ENCODE measurements at places on chromosomes 16 and 17. TPM values are rescaled to one million over a fixed set of nuclear protein-coding genes. Genes with fewer than 3 reads are reported as not detected.

DNA sequence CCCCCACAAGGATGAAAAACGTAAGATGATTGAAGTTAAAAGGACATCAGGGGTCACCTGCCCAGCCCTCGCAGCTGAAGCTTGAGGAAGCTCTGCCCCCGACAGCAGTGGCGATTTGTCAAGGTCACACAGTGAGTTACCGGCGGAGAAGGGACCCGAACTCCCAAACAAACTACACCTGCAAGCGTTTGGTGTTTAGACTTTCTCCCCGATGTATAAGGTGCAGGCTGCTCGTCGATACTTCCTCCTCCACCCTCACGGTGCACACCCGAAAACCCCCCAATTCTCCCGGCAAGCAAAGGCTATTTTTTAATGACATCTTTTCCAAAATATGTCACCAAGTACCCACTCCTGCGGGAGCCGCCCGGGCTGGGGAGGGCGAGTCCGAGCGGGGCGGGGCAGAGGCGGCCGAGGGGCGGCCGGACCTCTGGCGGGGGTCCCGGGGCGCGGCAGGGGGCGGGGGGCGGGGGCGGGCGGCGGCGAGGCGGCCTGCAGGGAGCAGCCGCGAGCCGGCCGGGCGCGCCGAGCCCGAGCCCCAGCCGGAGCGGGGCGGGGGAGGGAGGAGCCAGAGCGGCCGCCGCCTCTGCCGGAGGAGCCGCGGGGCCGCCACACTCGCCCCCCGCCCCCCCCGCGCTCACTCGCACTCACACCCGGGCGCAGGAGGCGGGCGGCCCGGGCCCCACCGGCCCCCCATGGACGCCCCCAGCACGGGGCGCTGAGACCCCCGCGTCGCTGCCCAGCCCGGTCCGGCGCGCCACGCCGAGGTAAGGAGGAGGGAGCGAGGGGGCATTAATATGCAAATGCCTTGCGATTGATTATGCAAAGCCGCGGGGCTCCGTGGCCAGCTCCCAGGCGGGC is at the start of gene THRA:
Gene THRA, plus strand, starts transcription at position 637 of the 858 bp plus-strand sequence. CDS start 11,524 bp downstream, outside the sequence.
- DNase-seq, result peak; percentile 91
- H3K27ac ChIP-seq, result peak within 1 kb of the TSS; percentile 79
- no peaks in the 10 kb centered on the region for H3K36me3 ChIP-seq
- no peaks in the 10 kb centered on the region for H3K27me3 ChIP-seq
- peaks cover 55% of the 10 kb centered on the region for H3K4me1 ChIP-seq
- peak within 1 kb of the TSS; percentile 94 for H3K4me3 ChIP-seq

DNA sequence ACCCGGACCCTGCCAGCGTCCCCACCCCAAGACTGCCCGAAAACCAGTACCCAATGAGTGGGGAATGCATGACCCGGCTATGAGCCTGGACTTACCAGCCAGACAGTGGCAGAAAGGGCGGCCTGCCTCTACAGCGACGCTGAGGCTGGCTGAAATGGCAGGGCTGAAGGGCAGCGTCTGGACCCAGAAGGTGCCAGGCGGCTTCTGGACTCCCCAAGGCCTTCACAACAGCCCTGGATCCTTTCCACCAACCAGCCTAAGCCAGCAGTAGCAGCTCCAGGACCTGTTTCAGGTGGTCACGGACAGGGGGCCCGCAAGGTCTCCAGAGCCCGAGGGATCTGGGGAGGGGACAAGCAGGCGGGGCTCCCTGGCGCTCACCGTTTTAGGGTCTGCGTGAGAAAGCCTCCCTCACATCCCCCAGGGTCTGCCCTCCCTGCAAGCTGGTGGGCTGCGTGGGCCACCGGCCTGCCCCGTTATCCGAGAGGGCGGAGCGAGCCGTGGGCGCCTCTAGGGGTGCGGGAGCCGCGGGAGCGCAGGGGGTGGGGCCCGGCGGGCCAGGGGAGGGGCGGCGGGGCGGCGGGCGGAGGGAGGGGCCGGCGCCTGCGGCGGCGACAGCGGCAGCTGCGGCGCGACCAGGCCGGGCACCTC is at the start of gene RIPOR1:
Gene RIPOR1, plus strand, starts transcription at position 608 of the 648 bp plus-strand sequence. CDS start 9,618 bp downstream, outside the sequence.
- no peaks in the 10 kb centered on the region for H3K27me3 ChIP-seq
- H3K36me3 ChIP-seq, result no peaks in the 10 kb centered on the region
- peak within 1 kb of the TSS; percentile 61 for H3K4me3 ChIP-seq
- peak; percentile 65 for DNase-seq
- peak within 1 kb of the TSS; percentile 77 for H3K27ac ChIP-seq

- H3K4me3 ChIP-seq, result no peak overlapping the region
- H3K36me3 ChIP-seq, result peaks cover 11% of the 10 kb centered on the region
- H3K27me3 ChIP-seq, result no peaks in the 10 kb centered on the region
- no peaks in the 10 kb centered on the region for H3K4me1 ChIP-seq
Measured at GRCh38 chr17:66637491-66637890, 197.4 kb upstream of the CACNG5 start.

DNA sequence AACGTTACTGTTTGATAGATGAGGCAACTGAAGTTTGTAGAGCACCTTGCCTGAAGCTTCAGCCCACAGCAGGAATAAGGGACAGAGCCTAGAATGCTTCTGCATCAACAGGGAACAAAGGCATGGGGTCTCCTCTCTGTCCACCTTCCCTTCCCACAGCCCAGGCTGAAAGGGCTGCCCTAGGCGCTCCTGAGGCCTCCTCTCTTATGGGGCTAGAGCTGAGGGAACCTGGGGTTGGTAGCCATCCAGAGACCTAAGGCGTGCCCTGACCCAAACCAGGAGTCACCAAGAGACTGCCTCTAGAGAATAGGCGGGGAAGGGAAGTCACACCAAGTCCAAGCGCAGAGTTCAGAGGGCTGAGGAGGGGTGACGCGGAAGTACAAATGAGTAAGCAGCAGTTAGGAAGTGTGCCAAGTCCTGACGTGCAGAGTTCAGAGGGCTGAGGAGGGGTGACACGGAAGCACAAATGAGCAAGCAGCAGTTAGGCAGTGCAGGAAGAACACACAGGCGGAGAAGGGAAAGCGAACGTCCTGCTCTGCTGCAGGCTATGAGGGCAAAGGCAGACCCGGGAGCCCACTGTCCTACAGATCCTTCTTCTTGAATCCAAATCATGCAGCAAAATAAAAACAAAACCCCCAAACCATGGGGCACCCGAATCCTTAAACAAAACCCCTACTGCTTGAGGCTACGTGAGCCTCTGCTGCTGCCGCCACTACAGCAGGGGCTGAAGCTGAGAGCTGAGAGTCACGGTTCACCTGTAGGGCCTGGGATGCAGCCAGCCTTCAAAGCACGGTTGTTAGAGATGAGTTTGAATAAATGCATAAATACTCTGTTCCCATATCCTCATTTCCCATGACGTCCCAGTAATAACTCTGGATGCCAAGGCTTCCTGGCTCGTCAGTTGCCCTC is 2.7 kb upstream of the SPG7 start:
- H3K36me3 ChIP-seq, result peaks cover 2% of the 10 kb centered on the region
- peak; percentile 72 for DNase-seq
- H3K4me3 ChIP-seq, result peak overlapping the region; percentile 15
- H3K4me1 ChIP-seq, result peaks cover 75% of the 10 kb centered on the region

GRCh38 chr17:9307313-9307998 is 268.2 kb downstream of the STX8 start:
- no peaks in the 10 kb centered on the region for H3K27me3 ChIP-seq
- H3K4me1 ChIP-seq, result no peaks in the 10 kb centered on the region
- H3K4me3 ChIP-seq, result no peak overlapping the region
- H3K27ac ChIP-seq, result no peak overlapping the region
- DNase-seq, result no peak
- no peaks in the 10 kb centered on the region for H3K36me3 ChIP-seq

DNA sequence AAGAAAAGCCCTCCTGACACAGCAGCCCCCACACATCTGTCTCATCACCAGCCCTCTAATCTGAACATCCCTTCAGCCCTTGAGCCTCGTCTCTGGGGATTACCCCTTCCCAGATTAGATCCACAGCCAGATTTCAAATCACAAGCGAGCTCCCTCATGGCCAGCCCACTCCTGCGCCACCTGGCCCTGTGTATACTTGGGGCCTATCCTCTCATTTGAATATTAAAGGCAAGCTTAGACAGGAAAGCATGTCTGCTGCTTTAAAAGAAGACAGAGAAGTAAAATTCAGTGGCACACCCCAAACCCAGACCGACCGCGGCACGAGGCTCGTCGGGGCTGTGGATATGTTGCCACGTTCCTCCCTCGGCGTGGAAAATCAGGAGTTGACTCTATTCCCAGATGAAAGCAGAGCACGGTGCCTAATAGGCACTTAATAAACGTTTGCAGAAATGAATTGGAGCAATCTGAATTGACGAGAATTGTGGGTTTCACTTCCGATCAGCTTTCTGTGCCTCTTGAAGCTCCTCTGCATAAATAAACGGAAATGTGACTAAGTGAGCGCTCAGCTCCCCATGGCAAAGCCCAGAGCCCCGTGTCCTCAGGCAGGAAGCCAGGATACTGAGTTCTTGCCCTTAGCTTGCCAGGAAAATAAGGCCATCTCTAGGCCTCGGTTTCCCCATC is 108.0 kb downstream of the CCDC182 start:
- no peaks in the 10 kb centered on the region for H3K36me3 ChIP-seq
- DNase-seq, result no peak
- no peaks in the 10 kb centered on the region for H3K27me3 ChIP-seq
- H3K4me1 ChIP-seq, result no peaks in the 10 kb centered on the region

GRCh38 chr16:88540346-88540977 is 29.7 kb upstream of the ZC3H18 start:
- H3K27ac ChIP-seq, result no peak overlapping the region
- DNase-seq, result no peak
- peaks cover 49% of the 10 kb centered on the region for H3K27me3 ChIP-seq
- H3K4me1 ChIP-seq, result peaks cover 51% of the 10 kb centered on the region
- H3K36me3 ChIP-seq, result peaks cover 4% of the 10 kb centered on the region

DNA sequence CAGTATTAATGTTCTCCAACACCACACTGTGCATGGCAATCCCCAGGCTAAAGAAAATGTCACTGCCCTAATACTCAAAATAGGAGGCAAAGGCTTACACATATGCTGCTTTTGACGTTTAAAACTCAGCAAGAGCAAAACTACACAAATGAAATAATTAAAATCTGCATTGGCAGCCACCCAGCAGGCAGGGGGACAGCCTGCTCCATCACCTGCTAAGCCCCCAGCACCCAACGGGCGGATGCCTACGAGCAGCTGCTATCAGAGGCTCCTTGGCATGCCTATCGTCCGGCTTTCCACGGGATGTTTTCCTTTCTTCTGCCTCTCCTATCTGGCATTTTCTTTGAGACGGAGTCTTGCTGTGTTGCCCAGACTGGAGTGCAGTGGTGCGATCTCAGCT is 337.5 kb downstream of the SOX9 start:
- no peak overlapping the region for H3K27ac ChIP-seq
- no peaks in the 10 kb centered on the region for H3K36me3 ChIP-seq
- H3K27me3 ChIP-seq, result no peaks in the 10 kb centered on the region
- H3K4me3 ChIP-seq, result no peak overlapping the region

DNA sequence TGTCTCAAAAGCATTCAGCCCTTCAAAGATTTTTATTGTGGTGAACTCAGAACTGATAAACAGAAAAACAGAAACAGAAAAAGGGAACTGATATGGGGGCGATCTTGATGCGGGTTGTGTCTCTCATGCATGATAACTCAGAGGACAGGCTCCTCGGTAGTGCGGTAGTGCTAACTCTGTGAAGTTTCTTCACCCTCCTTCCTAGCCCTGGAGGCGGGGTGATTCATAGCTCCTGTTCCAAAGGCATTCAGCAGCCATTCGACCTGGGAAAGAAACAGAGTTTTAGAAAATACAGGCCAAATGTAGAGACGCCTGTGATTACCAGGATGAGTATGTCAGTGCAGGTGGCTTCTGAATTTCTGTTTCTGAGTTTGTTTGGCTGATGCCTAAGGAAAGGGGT is 5.5 kb upstream of the MAF start:
- DNase-seq, result no peak
- H3K4me3 ChIP-seq, result no peak overlapping the region
- peaks cover 31% of the 10 kb centered on the region for H3K27me3 ChIP-seq
- H3K27ac ChIP-seq, result no peak overlapping the region
- no peaks in the 10 kb centered on the region for H3K36me3 ChIP-seq

DNA sequence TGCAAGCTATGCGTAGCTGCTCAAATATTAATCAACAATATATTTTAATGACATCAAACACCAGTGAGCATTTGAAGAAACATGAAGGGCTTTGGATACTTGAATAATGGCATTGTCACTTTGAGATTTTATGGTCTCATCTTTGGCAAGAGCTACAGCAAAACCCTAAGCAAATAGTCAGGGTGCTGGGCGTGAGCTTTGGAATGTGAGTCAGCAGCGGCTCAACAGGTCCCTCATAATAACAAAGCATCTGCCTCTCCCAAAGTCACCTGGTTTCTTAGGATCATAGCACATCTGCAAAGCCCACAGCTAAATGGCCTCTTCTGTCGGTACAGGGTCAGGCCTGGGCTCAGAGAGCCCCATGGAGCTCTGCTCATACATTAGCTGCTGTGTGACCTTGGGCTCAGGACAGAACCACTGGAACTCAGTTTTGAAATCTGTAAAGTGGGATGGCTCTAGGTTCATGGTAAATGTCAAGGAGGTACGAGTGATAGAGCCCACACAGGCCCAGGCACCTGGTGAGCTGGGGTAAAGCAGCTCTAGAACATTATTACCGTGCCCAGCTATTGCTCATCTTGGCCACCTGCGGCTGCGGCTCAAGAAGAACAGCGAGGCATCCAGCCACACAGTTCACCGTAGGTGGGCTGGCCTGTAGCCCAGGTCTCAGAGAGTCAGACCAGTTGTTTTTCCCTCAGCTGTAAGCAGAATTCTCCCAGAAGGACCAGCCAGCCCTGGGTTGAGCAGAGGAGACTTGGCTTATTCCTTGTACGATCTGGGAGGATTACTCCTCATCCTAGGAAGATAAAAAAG is 544.5 kb upstream of the CDH11 start:
- no peaks in the 10 kb centered on the region for H3K27me3 ChIP-seq
- no peaks in the 10 kb centered on the region for H3K36me3 ChIP-seq
- no peaks in the 10 kb centered on the region for H3K4me1 ChIP-seq
- DNase-seq, result no peak

GRCh38 chr17:78304549-78305037 is 55.3 kb downstream of the SOCS3 start:
- H3K36me3 ChIP-seq, result no peaks in the 10 kb centered on the region
- no peak overlapping the region for H3K27ac ChIP-seq
- H3K4me3 ChIP-seq, result no peak overlapping the region
- no peak for DNase-seq

DNA sequence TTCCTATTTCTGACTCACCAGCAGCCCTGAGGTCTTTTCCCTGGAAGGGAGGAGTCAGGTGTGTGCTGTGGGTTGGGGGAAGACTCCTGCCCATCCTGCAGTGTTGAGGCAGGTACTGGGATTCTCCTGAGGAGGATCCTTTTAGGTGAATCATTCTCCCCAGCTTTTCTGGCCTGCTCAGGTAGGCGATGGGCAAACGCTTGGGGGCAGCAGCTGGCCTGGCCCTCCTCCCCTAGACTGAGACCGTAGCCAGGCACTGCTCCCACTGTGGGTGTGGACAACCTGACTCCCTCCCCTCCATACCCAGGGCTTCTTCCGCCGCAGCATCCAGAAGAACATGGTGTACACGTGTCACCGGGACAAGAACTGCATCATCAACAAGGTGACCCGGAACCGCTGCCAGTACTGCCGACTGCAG is 15.1 kb downstream of the GJD3 start:
- DNase-seq, result no peak
- H3K27me3 ChIP-seq, result no peaks in the 10 kb centered on the region
- peaks cover 69% of the 10 kb centered on the region for H3K4me1 ChIP-seq
- H3K27ac ChIP-seq, result no peak overlapping the region
- no peak overlapping the region for H3K4me3 ChIP-seq

- H3K27me3 ChIP-seq, result no peaks in the 10 kb centered on the region
- H3K36me3 ChIP-seq, result peaks cover 77% of the 10 kb centered on the region
- DNase-seq, result no peak
- H3K27ac ChIP-seq, result no peak overlapping the region
Measured at GRCh38 chr16:11774065-11774626, 22.9 kb downstream of the ZC3H7A start.

CD300LB gene
- not detected for total RNA-seq

AGRP gene
- total RNA-seq, result not detected

ST6GALNAC1 gene
- 42.9 TPM for total RNA-seq

ABCA10 gene
- total RNA-seq, result 0.16 TPM

PMFBP1 gene
- total RNA-seq, result 0.27 TPM

MT3 gene
- not detected for total RNA-seq

HEXD gene
- total RNA-seq, result 16.9 TPM

HID1 gene
- 1.2 TPM for total RNA-seq

KRT23 gene
- not detected for total RNA-seq

C16orf74 gene
- not detected for total RNA-seq

All from K562 (cell line).